ENCODE measurements at places on chromosomes 13 and 19.
A peak's percentile ranks its signal among the peaks of the same experiment; 100 is the strongest.

GRCh38 chr13:51266642-51267041 lies 44.4 kb downstream of the FAM124A start:
- DNase-seq, result no peak

GRCh38 chr13:35136585-35136984 lies 194.5 kb downstream of the NBEA start:
- no peak for DNase-seq

DNA sequence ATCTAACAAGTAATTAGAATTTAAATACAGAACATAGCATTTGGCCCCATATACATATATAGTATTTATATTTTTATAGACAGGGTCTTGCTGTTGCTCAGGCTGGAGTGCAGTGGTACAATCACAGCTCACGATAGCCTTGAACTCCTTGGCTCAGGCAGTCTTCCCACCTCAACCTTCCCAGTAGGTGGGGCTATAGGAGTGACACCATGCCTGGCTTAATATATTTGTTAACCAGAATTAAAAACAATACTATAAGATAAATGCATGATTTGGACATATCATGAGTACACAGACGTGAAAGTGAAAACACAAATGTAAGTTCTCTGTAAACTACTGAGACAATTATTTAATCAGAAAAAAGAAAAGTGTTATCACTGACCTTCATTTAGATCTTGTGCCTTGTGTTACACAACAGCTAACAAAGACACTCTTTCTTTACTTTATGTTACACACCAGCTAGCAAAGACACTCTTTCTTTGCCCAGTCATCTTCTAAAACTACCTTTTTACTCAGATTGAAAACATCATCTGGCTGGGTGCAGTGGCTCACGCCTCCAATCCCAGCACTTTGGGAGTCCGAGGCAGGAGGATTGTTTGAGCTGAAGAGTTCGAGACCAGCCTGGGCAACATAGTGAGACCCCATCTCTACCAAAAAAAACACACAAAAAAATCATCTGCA lies 22.6 kb downstream of the CARS2 start:
- DNase-seq, result peak; percentile 51

- no peak for DNase-seq
Observed at GRCh38 chr13:112685896-112686295, 3.9 kb upstream of the ATP11A start.

- no peak for DNase-seq
Observed at GRCh38 chr19:58550362-58551122, 4.4 kb downstream of the CHMP2A start.

- DNase-seq, result peak; percentile 78
Observed at GRCh38 chr19:5850743-5851293, 431 bp downstream of the FUT3 start.

- no peak for DNase-seq
Observed at GRCh38 chr13:99970651-99971575, 654 bp downstream of the ZIC5 start.

- no peak for DNase-seq
Observed at GRCh38 chr19:9850235-9850959, 15.3 kb downstream of the PIN1 start.

GRCh38 chr13:85170372-85170771 lies 628.8 kb downstream of the SLITRK6 start:
- DNase-seq, result peak; percentile 3

GRCh38 chr13:99385940-99386339 lies 78.7 kb upstream of the GPR183 start:
- DNase-seq, result no peak

- DNase-seq, result no peak
Observed at GRCh38 chr19:17490411-17490810, 20.1 kb downstream of the SLC27A1 start.

DNA sequence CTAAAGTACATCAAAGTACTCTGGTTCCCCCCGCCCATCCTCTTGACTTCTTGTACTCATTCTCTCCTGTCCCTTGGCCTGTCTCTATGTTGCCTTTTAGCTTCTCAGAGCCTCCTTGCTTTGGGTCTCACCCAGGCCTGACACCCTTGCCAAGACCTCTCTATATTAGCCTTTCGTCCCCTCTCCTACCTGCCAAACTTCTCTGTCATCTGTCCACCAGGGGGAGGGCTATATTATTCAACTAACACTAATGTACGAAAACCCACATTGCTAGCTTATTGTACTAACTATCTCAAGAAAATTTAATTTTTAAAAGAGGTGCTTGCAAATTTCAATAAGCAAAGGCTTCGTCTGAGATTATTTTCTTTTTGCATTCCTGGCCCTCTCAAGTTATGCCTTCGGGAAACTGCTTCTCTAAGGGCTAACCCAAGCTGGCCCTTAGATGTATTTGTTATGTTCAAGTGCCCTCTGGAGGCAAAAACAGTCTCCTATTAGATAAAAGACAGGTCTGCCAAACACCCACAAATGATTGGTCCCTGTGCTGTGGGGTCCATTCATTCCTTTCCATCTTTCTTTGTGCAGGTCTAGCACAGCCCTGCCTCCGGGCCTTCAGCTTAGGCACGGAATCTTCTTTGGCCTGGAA lies 6.3 kb upstream of the MRPS31 start:
- peak; percentile 81 for DNase-seq

- no peak for DNase-seq
Observed at GRCh38 chr13:98272549-98272948, 95.5 kb upstream of the RNF113B start.

DNA sequence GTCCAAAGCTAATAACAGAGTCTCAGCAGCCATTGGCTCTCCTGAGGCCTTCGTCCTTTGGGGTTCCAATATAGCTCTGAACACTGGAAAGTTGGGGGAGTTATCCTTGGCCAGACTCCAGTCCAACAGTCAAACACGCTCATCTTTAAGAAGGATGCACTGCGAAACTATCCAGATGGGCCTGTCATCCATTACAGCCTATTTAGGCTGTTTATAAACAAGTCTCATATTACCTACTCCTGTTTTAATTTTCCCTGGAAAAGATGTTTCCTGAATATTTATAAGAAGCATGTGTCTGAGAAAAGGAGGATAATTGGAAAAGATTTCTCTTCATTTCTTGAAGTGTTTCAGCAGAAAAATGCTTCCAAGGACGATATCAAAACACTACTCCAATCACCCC lies 170.7 kb downstream of the DCT start:
- DNase-seq, result no peak

- peak; percentile 88 for DNase-seq
Observed at GRCh38 chr13:45206340-45206739, 5.5 kb upstream of the KCTD4 start.

DNA sequence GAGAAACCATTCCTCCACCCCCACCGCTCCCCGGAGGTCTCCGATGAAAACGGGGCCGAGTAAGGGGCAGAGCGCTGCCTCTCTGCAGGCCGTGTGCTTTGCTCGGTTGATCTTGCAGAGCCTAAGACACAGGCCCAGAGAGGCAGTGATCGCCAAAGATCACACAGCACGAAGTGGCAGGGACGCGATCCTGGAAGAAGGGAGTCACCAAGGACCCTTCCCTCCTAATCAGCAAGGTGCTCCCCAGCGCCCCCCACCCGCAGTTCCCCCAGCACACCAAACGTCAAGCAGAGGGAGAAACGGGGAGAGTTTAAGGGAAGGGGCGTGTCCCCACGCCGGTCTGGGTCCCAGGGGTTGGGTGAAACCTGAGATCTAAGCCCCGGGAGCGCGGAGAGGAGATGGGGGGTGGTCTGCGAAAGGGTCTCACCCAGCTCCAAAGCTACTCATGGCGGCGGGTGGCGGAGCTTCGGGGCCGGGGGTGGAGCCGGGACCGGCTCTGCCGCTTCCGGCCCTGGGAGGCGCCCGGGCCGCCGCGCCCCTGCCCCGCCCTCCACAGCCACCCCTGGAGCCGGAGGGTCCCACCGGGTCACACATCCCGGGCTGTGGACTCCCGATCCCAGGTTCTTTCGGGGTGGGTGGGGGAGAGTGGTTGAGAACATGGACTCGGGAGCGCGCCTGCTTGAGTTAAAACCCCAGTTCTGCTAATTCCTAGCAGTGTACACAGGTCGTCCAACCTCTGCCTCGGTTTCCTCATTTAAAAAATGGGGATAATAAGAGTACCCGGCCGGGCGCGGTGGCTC lies at the start of gene EML2:
Gene EML2 (minus strand): TSS at position 468 of the 800 bp plus-strand sequence. CDS start 21 bp downstream, at position 447.
- peak; percentile 39 for DNase-seq

DNA sequence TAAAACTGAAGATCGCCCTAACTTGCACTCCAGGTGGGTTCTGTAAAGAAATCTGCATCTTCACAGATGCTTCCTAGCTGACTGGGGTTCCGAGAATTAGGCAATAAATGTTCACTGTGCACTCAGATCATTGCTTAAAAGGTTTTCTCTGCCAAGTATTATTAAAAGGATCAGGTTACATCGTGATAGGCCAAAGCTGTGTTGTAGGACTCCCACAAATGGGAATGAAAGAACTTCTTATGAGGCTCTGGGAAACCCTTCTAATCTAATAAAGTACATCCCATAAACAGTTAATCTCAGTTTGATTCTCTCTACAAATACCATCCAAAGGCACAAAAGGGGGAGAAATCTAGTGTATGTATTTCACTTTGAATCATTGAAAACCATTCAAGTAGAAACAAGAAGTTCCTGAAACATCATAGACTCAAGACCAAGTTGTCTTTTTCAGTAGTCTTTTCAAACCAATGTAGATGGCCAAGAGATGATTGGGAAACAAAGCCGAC lies 7.1 kb upstream of the POU4F1 start:
- DNase-seq, result peak; percentile 65

DNA sequence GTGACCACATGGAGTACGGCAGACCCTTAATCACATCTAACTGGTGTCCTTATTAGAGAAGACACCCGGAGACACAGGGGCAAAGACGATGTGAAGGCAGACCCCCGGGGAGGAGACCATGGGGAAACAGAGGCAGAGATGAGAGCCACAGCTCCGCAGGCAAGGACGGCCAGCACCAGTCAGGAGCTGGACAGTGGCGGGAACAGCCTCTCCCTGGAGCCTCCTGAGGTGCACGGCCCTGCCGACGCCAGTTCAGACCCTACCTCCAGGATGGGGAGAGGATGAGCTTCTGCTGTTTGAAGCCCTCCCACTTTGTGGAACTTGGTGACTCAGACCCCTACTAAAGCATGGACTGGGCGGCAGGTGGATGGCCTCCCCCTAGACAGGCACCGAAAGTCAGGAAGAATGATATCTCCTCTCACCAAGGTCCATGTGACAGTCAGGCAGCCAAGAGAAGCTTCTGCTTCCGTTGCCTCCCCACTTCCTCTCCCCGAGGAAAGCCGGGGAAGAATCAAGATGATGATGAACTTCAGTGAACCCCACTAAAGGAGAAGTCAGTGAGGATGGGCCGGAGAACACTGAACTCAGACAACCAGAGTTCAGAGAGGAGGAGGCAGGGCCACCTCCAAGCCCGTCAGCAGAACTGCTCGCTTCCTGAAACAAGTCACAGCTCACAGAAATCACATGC lies 25.4 kb downstream of the RAB20 start:
- no peak for DNase-seq
